Heart right ventricle (tissue), 16 donors: ENCODE measurements at places on chromosomes 4 and X. TPM values are rescaled to one million over a fixed set of nuclear protein-coding genes. Genes with fewer than 3 reads are reported as not detected.

- peaks cover 24% of the 10 kb centered on the region for H3K4me1 ChIP-seq
- H3K4me3 ChIP-seq = no peak within 1 kb of the TSS
- no peaks in the 10 kb centered on the region for H3K36me3 ChIP-seq
- DNase-seq = no peak
- H3K27ac ChIP-seq = no peak within 1 kb of the TSS
- peaks cover 100% of the 10 kb centered on the region for H3K27me3 ChIP-seq
These were observed at the start of gene HELT for GRCh38 chr4:185017964-185018772. HELT (plus strand) TSS chr4:185018490; CDS start chr4:185018929, 439 bp downstream.

- no peak overlapping the region for H3K27ac ChIP-seq
- no peak overlapping the region for H3K4me3 ChIP-seq
- H3K27me3 ChIP-seq = no peaks in the 10 kb centered on the region
- DNase-seq = peak; percentile 15
- no peaks in the 10 kb centered on the region for H3K4me1 ChIP-seq
- H3K36me3 ChIP-seq = no peaks in the 10 kb centered on the region
These were observed 10.7 kb upstream of the HCCS start for GRCh38 chrX:11100281-11101035.

The CHRDL1 gene
- total RNA-seq = 2.3 TPM

The CPE gene
- 29.0 TPM for total RNA-seq

GRCh38 chr4:105067946-105068345 is 78.7 kb upstream of the TET2 start:
- no peaks in the 10 kb centered on the region for H3K36me3 ChIP-seq
- H3K27ac ChIP-seq = no peak overlapping the region
- no peak for DNase-seq
- H3K4me1 ChIP-seq = no peaks in the 10 kb centered on the region
- no peak overlapping the region for H3K4me3 ChIP-seq

The PRDM5 gene
- 6.4 TPM for total RNA-seq

GRCh38 chr4:152264106-152264505 is 271.8 kb downstream of the FBXW7 start:
- H3K4me3 ChIP-seq = no peak overlapping the region
- no peaks in the 10 kb centered on the region for H3K4me1 ChIP-seq
- DNase-seq = no peak
- no peaks in the 10 kb centered on the region for H3K27me3 ChIP-seq

DNA sequence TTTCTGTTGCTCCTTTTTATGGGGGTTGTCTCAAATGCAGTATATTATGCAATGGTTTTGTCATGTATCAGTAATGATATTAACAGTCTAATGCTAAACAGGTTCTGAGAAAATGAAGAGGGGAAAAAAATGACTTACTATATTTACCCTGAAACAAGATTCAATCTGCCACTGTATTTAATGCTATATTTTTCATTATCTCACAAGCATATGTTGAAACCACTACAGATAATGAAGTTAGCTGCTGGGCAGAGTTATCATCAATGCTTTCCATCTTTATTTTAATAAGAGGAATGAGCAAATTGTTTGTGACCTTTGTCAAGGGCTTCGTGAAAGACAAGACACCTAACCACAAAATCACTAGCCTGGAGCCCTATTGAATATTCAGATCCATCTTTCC is 32.6 kb upstream of the NAA11 start:
- H3K4me1 ChIP-seq = no peaks in the 10 kb centered on the region
- no peaks in the 10 kb centered on the region for H3K36me3 ChIP-seq
- H3K27ac ChIP-seq = no peak overlapping the region

DNA sequence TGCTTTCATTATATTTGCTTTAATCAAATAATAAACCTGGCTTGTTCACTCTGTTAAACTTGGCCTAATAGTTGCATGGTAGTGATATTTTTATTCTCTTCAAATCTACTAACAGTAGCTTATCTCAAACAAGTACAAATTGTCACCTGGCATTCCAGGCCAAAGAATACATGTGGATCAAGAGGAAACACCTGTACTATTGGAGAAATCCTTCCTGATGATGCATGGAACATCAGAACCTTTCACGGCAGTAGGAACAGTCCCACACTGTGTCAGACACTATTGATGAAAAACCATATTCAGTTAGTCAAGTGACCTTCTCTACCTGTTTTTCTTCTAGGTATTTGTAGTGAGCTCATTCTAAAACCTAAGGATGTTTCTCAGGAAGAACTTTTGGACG is 17.0 kb downstream of the MTHFD2L start:
- H3K4me1 ChIP-seq = no peaks in the 10 kb centered on the region
- DNase-seq = no peak
- H3K4me3 ChIP-seq = no peak overlapping the region
- H3K36me3 ChIP-seq = no peaks in the 10 kb centered on the region

- DNase-seq = no peak
- H3K27ac ChIP-seq = no peak overlapping the region
- no peak overlapping the region for H3K4me3 ChIP-seq
- no peaks in the 10 kb centered on the region for H3K27me3 ChIP-seq
These were observed 55.4 kb upstream of the GRPR start for GRCh38 chrX:16067886-16068515.

The EFNB1 gene
- 21.4 TPM for total RNA-seq

The TBC1D8B gene
- total RNA-seq = 2.6 TPM

DNA sequence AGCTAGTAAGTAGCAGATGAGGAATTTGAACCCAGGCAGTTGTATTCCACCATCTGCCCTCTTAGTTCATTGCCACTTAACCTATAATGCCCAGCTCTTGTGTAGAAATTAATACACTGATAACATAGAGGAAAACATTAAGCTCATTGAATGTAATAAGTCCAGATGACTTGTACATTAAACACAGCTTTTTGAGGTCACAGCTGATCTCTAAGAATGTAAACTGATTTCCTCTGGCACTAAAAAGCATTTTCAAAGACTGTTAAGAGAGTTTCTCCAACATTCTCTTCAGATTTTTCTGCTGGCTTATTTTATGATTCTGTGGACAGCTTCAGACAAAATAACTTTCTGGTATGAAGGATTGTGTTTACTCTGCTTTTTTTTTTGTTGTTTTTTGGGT is 42.7 kb downstream of the HPRT1 start:
- H3K27ac ChIP-seq = no peak overlapping the region
- DNase-seq = no peak
- H3K4me3 ChIP-seq = no peak overlapping the region
- no peaks in the 10 kb centered on the region for H3K27me3 ChIP-seq
- H3K36me3 ChIP-seq = peaks cover 6% of the 10 kb centered on the region

- no peak overlapping the region for H3K4me3 ChIP-seq
- H3K36me3 ChIP-seq = no peaks in the 10 kb centered on the region
- H3K27me3 ChIP-seq = no peaks in the 10 kb centered on the region
- H3K4me1 ChIP-seq = no peaks in the 10 kb centered on the region
- no peak for DNase-seq
These were observed 104.4 kb downstream of the HHIP start for GRCh38 chr4:144750348-144750747.

DNA sequence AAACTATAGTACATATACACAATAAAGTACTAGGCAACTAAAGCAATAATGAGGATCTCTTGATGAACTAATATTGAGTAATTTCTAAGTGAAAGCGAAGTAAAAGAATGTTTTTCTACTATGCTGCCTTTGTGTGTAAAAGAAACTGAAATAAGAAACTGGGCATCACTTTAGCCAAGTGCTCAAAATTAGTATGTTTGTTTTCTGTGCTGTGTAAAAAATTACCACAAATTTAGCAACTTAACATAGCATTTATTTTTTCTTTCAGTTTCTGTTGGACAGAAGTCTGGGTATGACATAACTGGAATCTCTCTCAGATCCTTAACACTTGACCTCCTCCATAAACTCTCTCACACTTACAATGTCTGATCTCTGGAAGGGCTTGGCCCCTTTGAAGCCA is 687.1 kb upstream of the MAGEB2 start:
- no peak for DNase-seq
- no peaks in the 10 kb centered on the region for H3K36me3 ChIP-seq
- H3K4me1 ChIP-seq = no peaks in the 10 kb centered on the region
- H3K4me3 ChIP-seq = no peak overlapping the region
- no peaks in the 10 kb centered on the region for H3K27me3 ChIP-seq
- H3K27ac ChIP-seq = no peak overlapping the region

DNA sequence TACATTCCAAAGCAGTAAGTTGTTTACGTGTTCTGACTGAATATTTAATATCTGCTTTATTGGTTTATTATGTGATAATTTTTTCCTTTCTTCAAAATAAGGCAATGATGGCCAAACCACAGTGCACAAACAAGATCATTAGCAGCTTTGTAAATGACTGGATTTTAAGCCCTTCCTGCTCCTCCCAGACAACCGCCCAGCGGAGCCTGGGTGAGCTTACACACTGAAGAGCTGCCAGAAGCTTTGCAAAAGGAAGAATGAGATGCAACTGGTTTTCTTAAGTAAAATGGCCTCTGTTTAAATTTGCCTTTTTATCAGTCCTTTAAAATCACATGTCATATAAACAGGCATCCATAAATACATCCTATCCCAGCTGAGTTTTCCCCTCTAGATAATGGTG is 52.2 kb downstream of the SPARCL1 start:
- no peak overlapping the region for H3K27ac ChIP-seq
- H3K36me3 ChIP-seq = no peaks in the 10 kb centered on the region
- no peaks in the 10 kb centered on the region for H3K27me3 ChIP-seq

- no peaks in the 10 kb centered on the region for H3K36me3 ChIP-seq
- no peak overlapping the region for H3K27ac ChIP-seq
- DNase-seq = no peak
- no peak overlapping the region for H3K4me3 ChIP-seq
These were observed 174.0 kb upstream of the GATB start for GRCh38 chr4:151934766-151935165.

DNA sequence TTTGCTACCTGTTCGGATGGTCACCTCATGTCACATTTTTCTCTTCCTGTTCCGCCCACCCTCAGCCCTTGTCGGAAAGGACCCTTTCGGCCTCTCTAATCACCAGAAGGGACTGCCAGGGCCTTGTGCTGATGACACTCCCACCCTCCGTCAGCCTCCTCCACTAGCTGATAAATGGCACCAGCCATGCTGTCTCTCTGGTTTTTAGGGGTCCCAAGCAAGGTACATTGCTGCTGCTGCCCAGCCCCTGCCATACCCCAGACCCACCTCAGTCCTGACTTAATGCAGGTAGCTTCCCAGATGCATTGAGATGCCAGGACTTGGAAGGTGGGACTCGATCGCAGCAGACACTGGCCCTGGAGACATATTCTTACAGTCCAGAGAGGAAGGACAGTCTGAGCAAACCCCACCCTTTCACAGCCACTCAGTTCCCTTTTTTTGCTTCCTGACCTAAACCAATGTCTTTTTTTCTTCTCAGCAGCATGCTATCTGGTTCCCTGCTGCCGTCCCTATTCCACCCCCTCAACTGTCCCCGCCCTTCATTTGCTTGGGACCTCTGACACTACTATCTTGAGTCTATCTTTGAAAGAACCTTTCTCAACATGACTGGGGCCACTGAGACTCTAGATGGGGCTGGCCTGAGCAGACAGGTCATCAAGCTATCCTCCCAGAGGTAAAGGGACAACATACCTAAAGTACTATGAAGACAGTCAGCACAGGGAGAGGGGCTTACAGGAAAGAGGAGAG is at the start of gene BTK:
Gene BTK, minus strand, starts transcription at position 397 of the 747 bp plus-strand sequence. CDS start 10,907 bp downstream, outside the sequence.
- no peaks in the 10 kb centered on the region for H3K36me3 ChIP-seq
- no peaks in the 10 kb centered on the region for H3K4me1 ChIP-seq
- H3K27me3 ChIP-seq = no peaks in the 10 kb centered on the region
- H3K27ac ChIP-seq = no peak within 1 kb of the TSS

DNA sequence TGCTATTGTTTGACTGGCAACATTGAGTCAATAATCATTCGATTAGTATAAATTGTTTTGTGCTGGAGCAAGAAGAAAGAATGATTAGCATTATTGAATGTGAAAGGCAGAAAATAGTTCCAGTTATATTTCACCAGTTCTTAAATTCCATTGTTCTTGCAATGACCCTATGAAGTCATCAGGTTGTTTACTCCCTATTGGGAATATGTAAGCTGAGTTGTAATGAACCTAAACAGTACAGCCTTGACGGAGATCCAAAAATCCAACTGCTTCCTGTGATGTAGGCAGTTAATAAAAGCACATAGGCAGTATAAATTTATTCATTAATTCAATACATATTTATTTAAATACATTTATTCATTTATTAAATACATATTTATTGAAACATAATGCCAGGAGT is 947.5 kb downstream of the PCDH7 start:
- no peaks in the 10 kb centered on the region for H3K27me3 ChIP-seq
- H3K27ac ChIP-seq = no peak overlapping the region
- no peak overlapping the region for H3K4me3 ChIP-seq
- no peak for DNase-seq
- no peaks in the 10 kb centered on the region for H3K4me1 ChIP-seq

GRCh38 chr4:174259580-174259979 is 23.9 kb downstream of the FBXO8 start:
- H3K27me3 ChIP-seq = no peaks in the 10 kb centered on the region
- peaks cover 43% of the 10 kb centered on the region for H3K36me3 ChIP-seq
- H3K4me1 ChIP-seq = peaks cover 40% of the 10 kb centered on the region
- no peak overlapping the region for H3K4me3 ChIP-seq
- DNase-seq = no peak

- no peaks in the 10 kb centered on the region for H3K27me3 ChIP-seq
- no peak overlapping the region for H3K27ac ChIP-seq
- no peak for DNase-seq
- no peaks in the 10 kb centered on the region for H3K36me3 ChIP-seq
- no peak overlapping the region for H3K4me3 ChIP-seq
These were observed 30.4 kb downstream of the FAM13A start for GRCh38 chr4:89026542-89026941.

DNA sequence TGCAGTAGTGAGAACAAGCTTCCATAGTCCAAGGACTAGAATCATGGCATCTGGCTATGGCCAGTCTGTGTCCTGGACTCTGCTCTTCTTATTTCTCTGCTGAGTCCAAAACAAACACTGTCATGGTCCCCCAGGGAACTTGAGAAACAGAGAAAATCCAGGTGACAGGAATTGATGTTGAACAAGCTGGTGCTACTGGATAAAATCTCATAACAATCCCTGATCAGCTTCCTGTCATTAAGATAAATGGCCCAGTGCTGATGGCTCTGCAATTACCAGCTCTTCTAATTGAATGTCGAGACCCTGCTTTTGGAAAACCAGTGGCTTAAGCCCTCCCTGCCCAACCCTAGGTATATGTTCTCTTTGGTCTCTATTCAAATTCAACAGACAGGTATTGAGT is 58.8 kb upstream of the ARHGAP36 start:
- H3K36me3 ChIP-seq = no peaks in the 10 kb centered on the region
- H3K4me1 ChIP-seq = no peaks in the 10 kb centered on the region
- H3K27me3 ChIP-seq = no peaks in the 10 kb centered on the region
- no peak for DNase-seq
- no peak overlapping the region for H3K27ac ChIP-seq

The GAGE13 gene
- not detected for total RNA-seq

The HSFX4 gene
- total RNA-seq = not detected
